NCI-H446 (cell line): ENCODE measurements at places on chromosomes 12 and 14.

GRCh38 chr12:110782922-110783321 is 40.2 kb upstream of the PPP1CC start:
- no peak for DNase-seq

GRCh38 chr12:123237646-123238329 is 4.6 kb downstream of the MTRFR start:
- peak; percentile 66 for DNase-seq

DNA sequence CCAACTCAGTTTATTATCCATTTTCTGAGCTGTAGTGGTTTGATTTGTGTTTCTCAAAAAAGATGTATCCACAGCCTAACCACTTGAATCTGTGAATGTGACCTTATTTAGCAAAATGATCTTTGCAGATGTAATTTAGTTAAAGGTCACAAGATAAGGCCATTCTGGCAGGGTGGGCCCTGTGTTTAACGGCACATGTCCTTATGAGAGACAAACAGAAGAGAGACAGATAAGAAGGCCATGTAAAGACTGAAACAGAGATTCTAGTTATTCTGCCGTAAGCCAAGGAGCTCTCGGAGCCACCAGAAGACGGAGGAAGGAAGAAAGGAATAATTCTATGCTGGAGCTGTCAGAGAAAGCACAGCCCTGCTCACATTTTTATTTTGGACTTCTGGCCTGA is 374.2 kb downstream of the PRKD1 start:
- no peak for DNase-seq

- no peak for DNase-seq
Observed at GRCh38 chr14:73988065-73988464, 31.0 kb downstream of the ENTPD5 start.

- no peak for DNase-seq
Observed at GRCh38 chr12:45220363-45220931, 4.6 kb downstream of the ANO6 start.

GRCh38 chr12:100249941-100250340 is 16.9 kb downstream of the DEPDC4 start:
- DNase-seq: no peak

GRCh38 chr14:92122351-92122677 is 545 bp downstream of the CPSF2 start:
- DNase-seq: peak; percentile 27

DNA sequence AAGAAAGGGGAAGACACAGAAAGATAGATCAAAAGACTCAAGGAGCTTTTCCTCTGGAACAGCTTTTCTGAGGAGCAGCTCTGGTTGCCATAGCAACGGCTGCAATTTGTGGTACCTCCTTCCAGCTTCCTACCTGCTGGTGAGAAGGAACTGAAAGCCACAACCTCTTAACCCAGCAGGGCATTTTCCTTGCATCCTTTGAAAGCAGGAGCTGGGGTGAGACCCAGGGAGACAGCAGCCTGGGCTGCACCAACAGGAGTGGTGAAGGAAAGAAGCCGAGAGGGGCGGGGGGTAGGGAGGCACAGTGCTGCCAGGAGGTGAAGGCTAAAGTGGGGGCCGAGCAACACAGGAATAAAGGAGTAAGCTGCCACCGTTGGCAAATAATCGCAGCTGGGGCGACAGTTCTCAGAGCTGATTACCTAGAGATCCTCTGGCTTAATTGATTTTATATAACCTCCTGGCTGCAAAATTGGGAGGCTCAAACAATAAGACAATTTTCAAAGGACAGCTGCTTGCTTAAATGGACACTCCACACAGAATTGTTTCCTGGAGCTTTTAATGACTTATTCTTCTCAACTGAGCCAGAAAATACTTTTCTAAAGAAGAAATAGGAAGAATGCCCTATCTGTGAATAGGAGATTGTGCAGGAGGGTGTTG is 129.4 kb downstream of the RPAP3 start:
- no peak for DNase-seq

- DNase-seq: no peak
Observed at GRCh38 chr14:105006831-105007592, 13.9 kb downstream of the CDCA4 start.
